ENCODE measurements at places on chromosomes 5 and 9.

DNA sequence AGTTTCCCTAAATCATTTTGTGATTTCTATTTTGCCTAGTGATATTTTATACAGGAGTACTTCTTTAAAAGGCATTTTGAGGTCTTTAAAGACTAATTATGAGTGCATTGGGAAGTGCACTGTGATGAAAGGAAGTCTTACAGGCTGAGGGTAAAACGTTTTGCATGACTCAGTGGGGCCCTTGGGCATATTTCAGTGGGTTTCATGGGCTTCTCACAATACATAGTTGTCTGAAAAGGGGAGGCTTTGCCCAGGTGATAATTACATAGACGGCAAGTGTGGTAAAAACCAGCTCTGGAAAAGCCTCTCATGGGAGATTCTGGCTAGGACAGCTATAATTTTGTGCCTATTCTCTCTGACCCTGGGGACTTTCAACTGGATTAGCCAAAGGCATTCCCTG is 387.2 kb downstream of the ARHGEF28 start:
- no peak for DNase-seq

- no peak for DNase-seq
Measured at GRCh38 chr5:36787365-36788093, 89.0 kb upstream of the NIPBL start.

DNA sequence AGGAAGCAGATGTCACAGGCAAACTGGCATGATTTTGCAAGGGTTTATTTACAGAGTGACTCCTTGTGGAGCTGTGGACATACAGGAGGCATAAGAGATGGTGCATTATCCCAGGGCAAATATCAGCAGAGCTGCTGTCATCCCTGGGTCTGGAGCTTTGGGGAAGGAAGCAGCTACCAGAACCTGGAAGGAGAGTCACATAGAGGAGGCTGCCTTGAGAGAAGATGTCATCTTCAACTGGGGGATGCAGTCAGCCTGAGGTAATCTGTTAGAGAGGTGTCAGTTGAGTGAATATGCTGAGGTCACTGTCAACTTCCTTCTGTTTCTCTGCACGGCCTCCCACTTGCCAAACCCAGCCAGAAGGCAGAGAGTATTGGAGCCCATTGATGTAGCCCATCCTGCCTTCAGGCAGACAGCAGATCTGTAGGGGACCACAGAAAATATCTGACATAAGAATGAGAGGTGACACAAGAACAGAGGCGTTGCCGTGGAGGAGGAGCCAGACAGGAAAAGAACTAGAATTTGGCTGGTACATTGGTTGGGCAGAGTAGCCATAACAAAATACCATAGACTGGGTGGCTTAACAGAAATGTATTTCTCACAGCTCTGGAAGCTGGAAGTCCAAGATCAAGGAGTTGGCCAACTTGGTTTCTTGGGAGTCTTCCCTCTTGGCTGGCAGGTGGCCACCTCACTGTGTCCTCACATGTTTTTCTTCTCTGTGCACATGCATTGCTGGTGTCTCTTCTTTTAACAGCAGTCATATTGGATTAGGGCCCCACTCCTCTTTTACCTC is 102.8 kb downstream of the SNX18 start:
- no peak for DNase-seq

- DNase-seq = no peak
Measured at GRCh38 chr5:10636363-10637142, 72.7 kb downstream of the ANKRD33B start.

GRCh38 chr9:2465921-2466460 is 155.6 kb upstream of the VLDLR start:
- no peak for DNase-seq

DNA sequence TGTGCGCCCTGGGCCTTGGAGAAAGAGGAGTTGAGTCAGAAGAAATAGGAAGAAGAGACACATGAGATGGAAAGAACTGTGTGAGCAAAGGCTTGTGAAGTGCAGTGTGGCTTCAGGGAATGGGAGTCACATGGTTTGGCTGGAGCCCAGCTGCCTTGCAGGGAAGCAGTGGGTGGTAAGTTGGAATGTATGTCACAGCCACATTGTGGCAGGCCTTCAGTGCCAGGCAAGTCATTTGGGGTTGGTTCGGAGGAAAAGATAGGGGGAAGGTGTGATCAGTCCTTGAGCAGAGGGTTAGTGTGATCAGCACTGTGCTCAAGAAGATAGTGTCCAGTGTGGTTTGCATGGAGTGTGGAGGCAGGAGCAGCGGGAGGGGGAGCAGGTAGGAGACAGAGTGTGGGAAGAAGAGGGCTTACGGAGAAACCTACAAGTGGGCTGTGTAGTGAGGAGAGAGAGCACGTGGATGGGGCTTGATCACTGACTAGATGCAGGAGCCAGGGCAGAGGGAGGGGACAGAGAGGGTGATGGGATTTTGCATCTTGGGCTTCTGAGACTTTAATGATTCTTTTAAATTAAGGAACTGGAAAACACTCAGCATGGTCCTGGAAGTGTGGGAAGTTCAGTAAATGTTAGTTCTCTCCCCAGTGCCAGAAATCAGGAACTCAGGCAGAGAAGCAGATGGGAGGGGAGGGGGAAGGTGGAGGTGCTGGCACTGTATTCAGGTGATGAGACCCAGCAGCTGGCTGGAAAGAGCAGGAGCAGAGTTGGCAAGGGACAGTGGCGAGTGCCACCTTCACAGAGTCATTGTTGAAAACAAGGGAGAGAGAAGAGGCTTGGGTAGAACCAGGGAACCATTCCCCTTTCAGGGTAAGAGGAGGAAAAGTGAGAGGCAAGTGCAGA is 46.6 kb downstream of the ARHGAP26 start:
- DNase-seq = no peak

DNA sequence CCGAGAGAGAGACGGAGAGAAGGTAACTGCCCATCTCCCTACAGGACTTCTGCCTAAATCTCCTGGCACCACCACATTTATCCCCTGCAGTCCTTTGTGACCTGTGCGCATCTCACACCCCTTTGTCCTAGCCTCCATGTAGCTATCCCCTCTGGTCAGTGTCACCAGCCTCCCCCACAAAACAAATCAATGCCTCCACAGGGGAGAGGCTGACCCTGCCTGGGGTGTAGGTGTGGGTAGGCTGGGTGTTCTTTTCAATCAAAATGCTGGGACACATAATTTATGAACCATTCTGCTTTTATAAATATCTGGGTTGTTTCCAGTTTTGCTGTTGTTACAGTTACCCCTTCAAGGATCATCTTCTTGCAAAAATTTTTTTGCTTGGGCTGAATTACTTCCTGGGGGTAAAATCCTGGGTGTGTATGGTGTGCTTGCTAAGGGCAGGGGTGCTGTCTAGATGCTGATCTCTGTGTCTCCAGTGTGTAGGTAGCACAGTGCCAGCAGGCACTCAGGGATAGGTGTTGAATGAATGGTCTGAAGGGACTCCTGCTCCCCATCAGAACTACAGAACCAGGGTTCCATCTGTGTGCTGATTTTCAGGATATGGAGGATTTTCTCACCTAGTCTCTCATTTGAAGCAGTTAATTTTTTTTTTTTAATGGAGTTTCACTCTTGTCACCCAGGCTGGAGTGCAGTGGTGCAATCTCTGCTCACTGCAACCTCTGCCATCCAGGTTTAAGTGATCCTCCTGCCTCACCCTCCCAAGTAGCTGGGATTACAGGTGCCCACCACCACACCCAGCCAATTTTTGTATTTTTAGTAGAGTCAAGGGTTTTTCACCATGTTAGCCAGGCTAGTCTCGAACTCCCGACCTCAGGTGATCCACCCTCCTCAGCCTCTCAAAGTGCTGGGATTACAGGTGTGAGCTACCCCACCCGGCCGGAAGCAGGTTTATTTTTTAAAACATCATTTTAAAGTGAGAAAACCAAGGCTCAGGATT is at the start of gene GARIN3:
TSS of gene GARIN3 (minus strand) at position 51 of the 1,000 bp plus-strand sequence. CDS start 96 bp downstream, outside the sequence.
- no peak for DNase-seq

DNA sequence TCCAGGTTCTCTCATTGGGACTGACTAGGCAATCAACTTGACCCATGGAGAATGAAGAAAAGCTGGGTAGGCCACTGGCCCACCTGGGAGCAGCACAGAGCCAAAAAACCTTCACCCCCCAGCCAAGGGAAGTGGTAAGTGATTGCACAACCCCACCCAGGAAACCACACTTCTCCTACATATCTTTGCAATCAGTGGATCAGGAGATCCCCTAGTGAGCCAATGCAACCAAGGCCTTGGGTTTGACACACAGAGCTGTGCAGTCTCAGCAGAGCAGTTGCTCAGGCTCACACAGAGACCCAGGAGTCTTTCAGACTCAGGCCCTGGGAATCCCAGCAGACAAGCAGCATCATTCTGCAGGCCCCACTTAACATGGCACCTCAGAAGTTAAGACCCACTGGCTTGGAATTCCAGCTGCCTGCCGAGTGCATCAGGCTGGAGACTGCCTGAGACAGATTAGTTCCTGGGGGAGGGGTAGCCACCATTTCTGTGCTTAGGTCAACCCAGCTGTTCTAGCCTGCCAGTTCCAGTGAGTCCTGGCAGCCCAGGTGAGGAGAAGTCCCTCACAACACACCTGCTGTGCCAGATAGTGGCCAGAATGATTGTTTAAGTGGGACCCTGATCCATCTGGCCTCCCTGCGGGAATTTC is 136.4 kb downstream of the SAXO1 start:
- DNase-seq = no peak

DNA sequence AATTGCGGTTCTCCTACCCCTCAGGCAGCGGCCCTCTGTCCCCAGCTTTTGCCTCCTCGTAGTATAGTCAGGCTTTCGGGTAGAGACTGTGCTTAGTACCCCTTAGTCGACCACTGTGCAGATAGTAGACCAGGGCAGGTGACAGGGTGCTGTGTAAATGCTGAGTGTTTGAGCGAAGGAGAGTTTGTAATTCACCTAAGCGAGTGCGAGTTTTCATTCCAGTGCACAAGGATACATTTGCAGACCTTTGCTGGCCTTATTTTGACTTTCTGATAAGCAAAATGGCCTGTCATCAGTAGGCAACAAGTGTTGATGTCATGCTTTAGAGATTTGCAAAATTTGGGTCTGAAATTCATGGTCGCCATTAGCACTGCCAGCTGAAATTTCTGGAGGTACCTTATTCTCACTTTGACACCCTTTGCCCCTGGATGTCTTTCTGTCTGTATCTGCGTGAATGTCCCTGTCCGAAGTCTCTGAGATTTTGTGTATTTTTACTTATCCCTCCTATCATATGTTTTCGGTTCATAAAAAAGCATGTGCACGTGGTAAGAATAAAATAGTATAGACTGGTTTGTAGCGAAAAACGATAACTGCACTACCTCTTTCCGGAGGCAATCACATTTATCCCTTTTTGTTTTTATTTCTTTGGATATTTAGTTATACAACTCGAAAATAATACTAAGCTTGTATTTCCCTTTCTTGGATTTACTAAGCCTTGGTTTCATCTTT is 1.9 kb downstream of the LMNB1 start:
- DNase-seq = no peak

- no peak for DNase-seq
Measured at GRCh38 chr5:71923755-71924154, 183.5 kb upstream of the MAP1B start.
